Thoracic aorta (tissue), 2 donors: ENCODE measurements at places on chromosomes 3 and 15. TPM values are rescaled to one million over a fixed set of nuclear protein-coding genes. Genes with fewer than 3 reads are reported as not detected.
A peak's percentile ranks its signal among the peaks of the same experiment; 100 is the strongest.

GOLGA6D gene
- not detected for total RNA-seq

MESP2 gene
- not detected for total RNA-seq

SENP8 gene
- total RNA-seq: 0.78 TPM

LRRC31 gene
- not detected for total RNA-seq

DNA sequence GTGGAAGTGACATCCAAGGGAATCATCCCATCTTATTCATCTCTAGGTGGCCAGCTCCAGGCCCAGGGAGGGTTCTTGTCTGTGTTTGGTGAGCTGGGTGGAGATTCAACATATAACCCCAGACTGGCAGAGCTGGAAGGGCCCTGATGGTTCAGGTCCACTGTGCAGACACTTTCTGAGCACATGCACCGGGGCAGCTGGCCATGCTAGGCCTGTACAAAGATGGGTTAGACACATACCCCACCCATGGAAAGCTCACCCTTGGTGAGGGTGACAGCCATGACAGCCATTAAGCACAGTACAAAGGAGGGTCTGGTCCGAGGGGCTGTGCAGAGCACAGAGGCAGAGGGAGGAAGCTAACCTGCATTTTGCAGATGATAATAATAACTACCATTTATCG lies 100.4 kb downstream of the CORO2B start:
- no peaks in the 10 kb centered on the region for H3K27me3 ChIP-seq
- no peaks in the 10 kb centered on the region for H3K4me1 ChIP-seq
- H3K27ac ChIP-seq: no peak overlapping the region
- no peak overlapping the region for H3K4me3 ChIP-seq
- DNase-seq: no peak

DNA sequence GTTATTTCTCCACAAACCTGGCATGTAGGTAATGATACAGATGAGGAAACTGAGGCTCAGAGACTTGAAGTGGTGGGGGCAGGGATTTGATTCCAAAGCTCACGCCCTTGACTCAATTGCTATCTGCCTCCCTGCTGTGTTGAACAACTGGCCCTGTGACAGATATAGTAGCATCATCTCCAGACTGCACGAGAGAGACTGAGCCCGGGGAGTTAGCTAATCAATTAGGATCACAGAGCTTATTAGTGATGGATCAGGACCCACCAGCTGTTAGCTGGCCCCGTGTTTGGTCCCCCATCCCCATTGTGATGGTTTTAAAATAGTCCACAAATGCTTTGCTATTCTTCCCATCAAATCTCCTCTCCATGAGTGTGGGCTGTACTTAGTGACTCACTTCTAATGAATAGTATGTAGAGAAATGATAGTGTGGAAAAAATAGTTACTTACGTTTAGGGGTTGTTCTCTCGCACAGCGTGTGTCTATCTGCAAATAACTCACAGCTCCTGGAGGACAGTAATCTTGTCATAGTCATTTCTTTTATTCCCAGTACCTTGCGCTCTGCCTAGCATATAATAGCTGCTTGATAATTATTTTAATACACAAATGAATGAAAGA lies 74.4 kb upstream of the KLF13 start:
- no peak for DNase-seq
- H3K4me3 ChIP-seq: no peak overlapping the region
- H3K36me3 ChIP-seq: no peaks in the 10 kb centered on the region
- no peaks in the 10 kb centered on the region for H3K27me3 ChIP-seq
- no peak overlapping the region for H3K27ac ChIP-seq

DNA sequence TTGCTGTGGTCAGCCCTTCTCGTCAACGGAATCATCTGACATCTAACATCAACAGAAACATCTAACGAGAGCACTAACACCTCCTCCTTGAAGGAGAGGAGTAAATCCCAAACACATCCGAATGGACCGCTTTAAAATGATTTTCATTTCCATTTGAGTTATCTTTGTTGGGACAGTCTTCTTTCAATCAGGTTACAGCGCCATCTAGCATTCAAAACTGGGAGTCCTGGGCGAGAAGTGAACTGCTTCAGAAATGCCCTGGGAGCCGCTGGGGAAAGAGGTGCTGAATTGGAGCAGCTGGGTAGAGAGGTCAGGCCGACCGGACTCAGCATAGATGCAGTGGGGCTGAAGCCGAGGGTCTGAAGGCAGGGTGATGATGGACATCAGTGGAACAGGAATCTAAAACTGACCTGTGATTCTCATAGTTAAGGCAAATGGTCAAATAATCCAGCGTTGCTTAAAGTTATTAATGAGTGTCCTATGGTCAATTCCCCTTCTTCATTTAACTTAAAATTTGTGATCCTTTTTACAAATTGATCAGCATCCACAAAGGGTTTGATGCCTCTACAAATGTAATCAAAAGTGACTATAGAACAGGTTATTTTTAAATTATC lies 170.0 kb upstream of the NDN start:
- DNase-seq: no peak
- H3K4me1 ChIP-seq: no peaks in the 10 kb centered on the region
- H3K4me3 ChIP-seq: no peak overlapping the region
- H3K27ac ChIP-seq: no peak overlapping the region
- no peaks in the 10 kb centered on the region for H3K36me3 ChIP-seq
- no peaks in the 10 kb centered on the region for H3K27me3 ChIP-seq

GRCh38 chr15:68334661-68335124 lies 57.1 kb downstream of the FEM1B start:
- H3K36me3 ChIP-seq: peaks cover 25% of the 10 kb centered on the region
- no peaks in the 10 kb centered on the region for H3K27me3 ChIP-seq
- peaks cover 43% of the 10 kb centered on the region for H3K4me1 ChIP-seq
- H3K4me3 ChIP-seq: no peak overlapping the region
- H3K27ac ChIP-seq: peak overlapping the region; percentile 99
- DNase-seq: peak; percentile 41

DNA sequence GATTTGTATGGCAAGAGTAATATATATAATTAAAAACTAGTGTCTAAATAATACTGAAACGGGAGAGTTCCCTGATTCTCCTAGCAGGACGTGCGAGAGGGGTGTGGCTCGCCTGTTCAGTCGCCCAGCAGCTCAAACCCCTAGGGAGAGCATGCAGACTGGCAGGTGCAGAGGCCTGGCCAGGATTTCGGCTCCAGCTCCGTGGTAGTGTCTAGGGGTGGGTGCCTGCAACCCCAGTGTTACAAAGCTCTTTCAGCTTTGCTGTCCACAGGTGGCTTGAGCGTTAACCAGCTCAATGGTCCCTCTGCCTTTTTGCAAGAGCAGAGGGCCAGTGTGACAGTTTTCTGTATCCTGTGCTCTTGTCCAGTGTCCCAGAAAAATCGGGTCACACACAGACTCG lies 226.6 kb downstream of the ALCAM start:
- H3K4me1 ChIP-seq: no peaks in the 10 kb centered on the region
- H3K4me3 ChIP-seq: no peak overlapping the region
- H3K27ac ChIP-seq: no peak overlapping the region

- H3K4me1 ChIP-seq: peaks cover 14% of the 10 kb centered on the region
- H3K36me3 ChIP-seq: no peaks in the 10 kb centered on the region
- peak overlapping the region; percentile 81 for H3K4me3 ChIP-seq
- DNase-seq: no peak
- no peaks in the 10 kb centered on the region for H3K27me3 ChIP-seq
Observed at GRCh38 chr3:141312354-141313092, 55.8 kb upstream of the ZBTB38 start.

DNA sequence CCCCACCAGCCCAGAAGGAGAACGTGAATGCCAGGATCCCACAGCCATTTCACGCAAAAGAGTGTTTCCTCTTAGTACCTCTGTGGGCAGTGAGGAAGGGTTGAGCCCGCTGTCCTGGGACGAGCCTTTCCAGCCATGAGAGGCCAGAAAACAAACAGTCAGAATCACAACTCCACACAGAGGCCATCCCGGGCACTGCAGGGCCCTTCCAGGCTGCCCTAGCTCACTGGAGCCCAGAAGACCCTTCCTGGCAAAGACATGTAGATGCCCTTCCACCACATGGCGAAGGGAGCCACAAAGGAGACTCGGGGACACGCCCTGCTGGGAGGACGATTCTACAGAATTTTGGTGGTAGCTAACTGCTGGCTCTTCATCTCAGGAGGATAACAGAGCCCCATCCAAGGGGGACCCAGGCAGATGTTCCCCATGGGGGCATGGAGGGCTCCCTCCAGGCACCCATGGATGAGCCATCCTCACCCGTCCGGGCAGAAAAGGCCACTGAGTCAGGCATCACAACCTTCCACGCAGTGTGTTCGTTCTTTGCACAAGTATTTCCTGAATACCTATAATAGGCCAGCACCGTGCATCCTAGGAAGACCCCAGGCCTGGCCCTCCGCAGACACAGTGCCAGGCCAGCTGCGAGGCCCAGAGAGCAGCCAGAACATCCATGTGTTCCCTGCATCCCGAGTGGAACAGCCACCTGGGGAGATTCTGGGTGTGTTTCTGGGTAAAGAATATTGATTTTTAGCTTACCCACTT lies 47.2 kb downstream of the SLC12A8 start:
- no peaks in the 10 kb centered on the region for H3K27me3 ChIP-seq
- H3K4me1 ChIP-seq: no peaks in the 10 kb centered on the region
- H3K36me3 ChIP-seq: no peaks in the 10 kb centered on the region
- no peak overlapping the region for H3K27ac ChIP-seq
- H3K4me3 ChIP-seq: no peak overlapping the region
- no peak for DNase-seq

DNA sequence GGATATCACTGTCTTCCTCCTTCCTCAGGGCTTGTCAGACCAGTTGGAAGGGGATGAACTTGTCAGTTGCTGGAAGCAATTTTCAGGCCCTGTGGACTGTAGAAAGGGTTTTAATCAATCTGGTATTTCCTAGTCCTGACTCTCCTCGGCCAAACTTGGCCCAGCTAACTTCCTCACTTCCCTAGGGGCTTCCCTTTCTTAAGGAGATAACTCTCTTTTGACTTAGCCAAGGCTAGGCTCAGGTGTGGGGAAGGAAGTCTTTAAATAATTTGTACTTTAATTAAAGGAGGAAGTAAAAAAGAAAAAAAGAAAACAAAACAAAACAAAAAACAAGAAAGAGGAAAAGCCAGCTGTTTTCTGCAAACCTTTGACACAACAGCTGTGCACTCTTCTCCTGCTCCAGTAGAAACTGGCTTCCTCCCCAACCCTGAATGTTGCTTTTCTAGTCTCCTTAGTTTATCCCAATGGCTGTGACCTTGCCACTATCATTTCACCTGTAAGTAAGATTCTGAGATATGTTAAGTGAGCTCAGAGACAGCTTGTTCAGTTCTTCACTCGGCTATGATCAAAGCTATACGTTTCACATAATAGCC lies 53.0 kb upstream of the ST3GAL6 start:
- H3K4me1 ChIP-seq: no peaks in the 10 kb centered on the region
- H3K27ac ChIP-seq: no peak overlapping the region
- no peak for DNase-seq
- no peaks in the 10 kb centered on the region for H3K36me3 ChIP-seq
- H3K27me3 ChIP-seq: no peaks in the 10 kb centered on the region
- H3K4me3 ChIP-seq: no peak overlapping the region

GRCh38 chr3:107990433-107990832 lies 100.4 kb downstream of the CD47 start:
- peaks cover 34% of the 10 kb centered on the region for H3K4me1 ChIP-seq
- no peaks in the 10 kb centered on the region for H3K27me3 ChIP-seq

DNA sequence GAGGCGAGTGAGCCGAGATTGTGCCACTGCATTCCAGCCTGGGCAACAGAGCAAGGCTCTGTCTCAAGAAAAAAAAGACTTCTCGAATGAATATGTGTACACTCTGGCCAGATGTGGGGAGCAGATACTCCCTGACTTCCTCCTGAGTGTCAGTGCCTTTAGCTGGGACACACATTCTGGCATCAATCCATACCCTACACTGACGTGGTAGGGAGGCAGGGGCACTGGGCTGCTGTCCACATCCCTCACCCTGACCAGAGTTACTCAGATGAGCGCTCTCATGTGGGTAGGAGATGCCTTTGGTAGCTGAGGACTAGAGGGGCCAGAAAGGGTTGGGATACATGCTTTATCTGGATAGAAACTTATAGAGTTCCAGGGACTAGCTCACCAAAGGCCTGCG lies 15.6 kb downstream of the LIMD1 start:
- DNase-seq: no peak
- peaks cover 43% of the 10 kb centered on the region for H3K4me1 ChIP-seq
- no peaks in the 10 kb centered on the region for H3K27me3 ChIP-seq
- H3K27ac ChIP-seq: peak overlapping the region; percentile 95
- H3K36me3 ChIP-seq: no peaks in the 10 kb centered on the region

GRCh38 chr15:51576911-51577500 lies 45.6 kb downstream of the DMXL2 start:
- H3K36me3 ChIP-seq: no peaks in the 10 kb centered on the region
- H3K27ac ChIP-seq: peak overlapping the region; percentile 39
- H3K4me1 ChIP-seq: peaks cover 10% of the 10 kb centered on the region
- no peaks in the 10 kb centered on the region for H3K27me3 ChIP-seq

DNA sequence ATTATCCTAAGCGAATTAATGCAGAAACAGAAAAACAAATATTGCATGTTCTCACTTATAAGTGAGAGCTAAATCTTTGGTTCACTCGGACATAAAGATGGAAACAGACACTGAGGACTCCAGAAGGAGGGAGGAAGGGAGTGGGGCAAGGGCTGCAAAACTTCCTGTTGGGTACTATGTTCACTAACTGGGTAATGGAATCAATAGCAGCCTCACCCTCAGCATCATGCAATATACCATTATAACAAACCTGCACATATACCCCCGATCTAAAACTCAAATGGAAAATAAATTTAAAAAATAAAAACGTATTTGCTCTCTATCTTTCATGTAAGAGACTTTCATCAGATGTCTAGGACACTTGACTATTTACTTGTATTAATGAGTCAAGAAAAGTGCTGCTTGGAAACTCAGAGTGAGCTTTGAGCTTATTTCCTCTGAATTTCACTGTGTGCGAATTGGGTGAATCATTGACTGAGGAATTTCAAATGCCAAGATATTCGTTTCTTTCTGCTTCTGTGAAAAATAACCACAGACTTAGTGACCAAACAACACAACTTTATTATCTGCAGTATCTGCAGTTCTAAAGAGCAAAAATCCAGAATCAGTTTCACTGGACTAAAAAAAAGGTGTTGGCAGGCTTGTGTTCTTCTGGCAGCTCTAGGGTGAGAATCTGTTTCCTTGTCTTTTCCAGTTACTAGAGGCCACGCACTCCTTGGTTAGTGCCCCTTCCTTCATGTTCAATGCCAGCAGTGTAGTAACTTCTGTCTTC lies 18.4 kb downstream of the TM4SF18 start:
- H3K27me3 ChIP-seq: no peaks in the 10 kb centered on the region
- no peak for DNase-seq
- no peak overlapping the region for H3K4me3 ChIP-seq
- peaks cover 14% of the 10 kb centered on the region for H3K4me1 ChIP-seq

GRCh38 chr15:63763476-63764123 lies 70.1 kb downstream of the HERC1 start:
- no peaks in the 10 kb centered on the region for H3K36me3 ChIP-seq
- peaks cover 5% of the 10 kb centered on the region for H3K4me1 ChIP-seq
- no peaks in the 10 kb centered on the region for H3K27me3 ChIP-seq
- no peak overlapping the region for H3K4me3 ChIP-seq
- DNase-seq: no peak

GRCh38 chr3:127196466-127197299 lies 3.8 kb downstream of the PRR23E start:
- no peak overlapping the region for H3K27ac ChIP-seq
- DNase-seq: no peak
- H3K36me3 ChIP-seq: no peaks in the 10 kb centered on the region
